ENCODE measurements at places on chromosomes 1 and 21. TPM values are rescaled to one million over a fixed set of nuclear protein-coding genes. Genes with fewer than 3 reads are reported as not detected.
A peak's percentile ranks its signal among the peaks of the same experiment; 100 is the strongest.

GJB3 gene
- 0.33 TPM for total RNA-seq

CAPN8 gene
- 0.08 TPM for total RNA-seq

DNA sequence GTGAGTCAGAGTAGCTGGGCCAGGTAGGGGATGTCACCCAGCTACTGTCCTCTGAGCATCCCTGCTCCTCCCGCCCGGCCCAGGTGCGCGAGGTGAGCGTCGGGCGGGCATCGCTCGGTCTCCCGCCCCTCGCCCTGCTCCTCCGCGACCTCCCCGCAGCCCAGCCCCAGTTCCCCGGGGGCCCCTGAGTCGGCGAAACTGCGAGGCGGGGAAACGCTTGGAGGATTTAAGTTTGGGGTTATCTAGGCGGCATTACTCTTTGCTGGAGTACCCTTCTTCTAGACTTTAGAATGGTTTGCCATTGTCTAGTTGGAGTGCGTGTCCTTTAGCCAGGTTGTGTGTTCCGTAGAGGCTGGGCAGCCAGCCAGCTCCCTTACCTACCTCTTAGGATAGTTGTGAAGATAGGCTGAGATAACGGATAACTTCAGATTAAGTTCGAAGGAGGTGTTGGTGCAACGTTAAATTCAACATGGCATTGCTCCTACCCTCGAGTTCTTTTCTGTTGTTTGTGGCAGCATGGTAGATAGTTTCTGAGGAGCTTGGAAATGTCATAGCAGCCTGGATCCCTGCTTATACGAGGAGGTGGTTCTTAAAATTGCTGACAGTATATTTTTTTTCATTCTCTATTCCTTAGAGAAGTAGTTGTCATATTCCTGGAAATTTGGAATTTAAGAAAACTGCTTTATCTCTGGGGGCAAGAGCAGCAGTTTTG, 697 bp downstream of the AGO3 start:
- DNase-seq, result peak; percentile 41
- peak overlapping the region; percentile 93 for H3K27ac ChIP-seq
- peaks cover 40% of the 10 kb centered on the region for H3K4me1 ChIP-seq

GRCh38 chr1:69271587-69272125, 296.1 kb upstream of the LRRC7 start:
- no peaks in the 10 kb centered on the region for H3K27me3 ChIP-seq
- DNase-seq, result no peak
- no peak overlapping the region for H3K27ac ChIP-seq
- no peak overlapping the region for H3K4me3 ChIP-seq

ACTN2 gene
- total RNA-seq, result 0.19 TPM

- no peaks in the 10 kb centered on the region for H3K4me1 ChIP-seq
- no peak overlapping the region for H3K27ac ChIP-seq
Observed at GRCh38 chr21:35829067-35829466, 231.3 kb downstream of the SETD4 start.

ST3GAL3 gene
- total RNA-seq, result 11.4 TPM

TCEA3 gene
- 29.6 TPM for total RNA-seq

CDC14A gene
- total RNA-seq, result 3.6 TPM

- no peaks in the 10 kb centered on the region for H3K27me3 ChIP-seq
- no peaks in the 10 kb centered on the region for H3K4me1 ChIP-seq
- no peak overlapping the region for H3K4me3 ChIP-seq
Observed at GRCh38 chr1:160685266-160685665, 26.4 kb downstream of the CD48 start.

DNA sequence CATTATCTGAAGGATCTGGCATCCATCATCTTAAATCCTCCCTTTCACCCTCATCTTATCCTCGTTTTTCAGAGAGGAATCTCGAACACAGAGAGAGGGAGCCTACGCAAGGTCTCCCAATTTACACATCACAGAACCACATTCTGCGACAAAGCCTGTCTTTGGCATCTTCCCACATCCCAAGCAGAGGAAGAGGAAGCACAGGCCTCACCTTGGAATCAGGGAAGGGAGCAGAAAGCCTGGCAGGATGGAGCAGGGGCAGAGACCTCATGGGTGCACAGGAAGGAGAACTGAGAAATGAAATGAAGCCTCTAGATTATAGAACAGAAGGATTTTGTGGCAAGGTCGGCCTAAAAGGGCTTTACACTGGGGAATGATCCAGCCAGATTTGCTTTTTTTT, 5.8 kb downstream of the ABCB10 start:
- DNase-seq, result no peak
- no peaks in the 10 kb centered on the region for H3K27me3 ChIP-seq
- no peak overlapping the region for H3K27ac ChIP-seq
- H3K36me3 ChIP-seq, result peaks cover 4% of the 10 kb centered on the region
- no peak overlapping the region for H3K4me3 ChIP-seq

DNA sequence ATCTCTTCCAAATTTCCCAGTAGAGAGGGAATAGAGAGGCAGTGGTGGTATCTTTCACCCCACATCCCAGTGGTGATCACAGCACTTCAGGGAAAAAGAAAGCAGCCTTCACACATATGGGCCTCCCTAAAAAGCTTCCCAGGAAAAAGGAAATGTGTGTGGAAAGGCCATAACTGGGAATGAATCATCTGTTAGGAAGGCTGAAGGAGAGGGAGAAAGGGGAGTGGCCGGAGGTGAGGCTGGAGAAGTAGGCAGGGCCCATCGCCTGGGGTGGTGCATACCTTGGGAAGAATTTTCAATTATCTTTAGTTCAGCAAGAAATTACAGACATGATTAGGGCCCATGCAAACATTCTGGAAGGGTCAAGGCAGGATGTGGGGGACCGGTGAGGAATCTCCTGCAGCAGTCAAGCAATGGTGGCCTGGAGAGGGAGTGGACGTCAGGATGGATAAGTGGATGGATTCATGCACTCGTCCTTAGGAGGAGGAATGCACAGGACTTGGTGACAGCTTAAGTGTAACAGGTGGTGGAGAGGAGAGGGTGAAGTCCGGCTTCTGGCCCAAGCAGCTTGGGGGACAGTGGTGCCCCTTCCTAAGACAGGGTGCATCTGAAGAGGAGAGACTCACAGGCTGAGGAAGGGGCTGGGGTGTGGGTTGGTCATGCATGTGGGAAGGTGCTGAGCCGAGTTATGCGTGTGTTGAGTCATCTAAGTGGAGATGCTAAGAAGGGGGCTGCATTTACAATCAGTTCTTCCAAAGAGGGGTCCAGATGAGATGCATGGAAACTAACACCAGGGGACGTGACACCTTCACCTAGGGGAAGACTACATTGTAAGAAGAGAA, 17.9 kb downstream of the HIVEP3 start:
- no peak overlapping the region for H3K4me3 ChIP-seq
- H3K27ac ChIP-seq, result no peak overlapping the region
- DNase-seq, result no peak
- H3K4me1 ChIP-seq, result no peaks in the 10 kb centered on the region

DNA sequence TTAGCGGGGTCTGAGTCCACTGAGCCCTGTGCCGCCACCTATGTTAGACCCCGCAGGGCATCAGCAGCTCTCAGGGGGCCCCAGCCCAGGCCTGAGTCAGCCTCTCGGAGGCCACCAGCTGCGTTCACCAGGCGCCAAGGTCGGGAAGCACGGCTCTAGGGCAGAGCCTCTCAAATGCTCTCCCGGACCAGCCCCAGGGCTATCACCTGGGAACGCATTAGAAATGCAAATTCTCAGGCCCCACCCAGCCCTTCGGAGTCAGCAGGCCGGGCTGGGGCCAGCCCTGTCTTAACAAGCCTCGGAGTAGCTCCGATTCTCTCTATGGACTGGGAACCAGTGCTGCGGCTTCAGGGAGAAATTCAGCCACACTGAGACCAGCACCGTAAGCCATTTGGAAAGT, 37.2 kb upstream of the TSPEAR start:
- no peaks in the 10 kb centered on the region for H3K4me1 ChIP-seq
- no peak for DNase-seq
- no peak overlapping the region for H3K27ac ChIP-seq
- no peaks in the 10 kb centered on the region for H3K27me3 ChIP-seq
- H3K4me3 ChIP-seq, result no peak overlapping the region

- peaks cover 4% of the 10 kb centered on the region for H3K4me1 ChIP-seq
- DNase-seq, result peak; percentile 69
- peak within 1 kb of the TSS; percentile 4 for H3K27ac ChIP-seq
- peak within 1 kb of the TSS; percentile 80 for H3K4me3 ChIP-seq
- H3K27me3 ChIP-seq, result no peaks in the 10 kb centered on the region
Observed at GRCh38 chr21:45074048-45074817, at the start of gene ADARB1. Gene ADARB1, plus strand, starts transcription at chr21:45074580. Its CDS starts 97,077 bp downstream, at chr21:45171657.

DNA sequence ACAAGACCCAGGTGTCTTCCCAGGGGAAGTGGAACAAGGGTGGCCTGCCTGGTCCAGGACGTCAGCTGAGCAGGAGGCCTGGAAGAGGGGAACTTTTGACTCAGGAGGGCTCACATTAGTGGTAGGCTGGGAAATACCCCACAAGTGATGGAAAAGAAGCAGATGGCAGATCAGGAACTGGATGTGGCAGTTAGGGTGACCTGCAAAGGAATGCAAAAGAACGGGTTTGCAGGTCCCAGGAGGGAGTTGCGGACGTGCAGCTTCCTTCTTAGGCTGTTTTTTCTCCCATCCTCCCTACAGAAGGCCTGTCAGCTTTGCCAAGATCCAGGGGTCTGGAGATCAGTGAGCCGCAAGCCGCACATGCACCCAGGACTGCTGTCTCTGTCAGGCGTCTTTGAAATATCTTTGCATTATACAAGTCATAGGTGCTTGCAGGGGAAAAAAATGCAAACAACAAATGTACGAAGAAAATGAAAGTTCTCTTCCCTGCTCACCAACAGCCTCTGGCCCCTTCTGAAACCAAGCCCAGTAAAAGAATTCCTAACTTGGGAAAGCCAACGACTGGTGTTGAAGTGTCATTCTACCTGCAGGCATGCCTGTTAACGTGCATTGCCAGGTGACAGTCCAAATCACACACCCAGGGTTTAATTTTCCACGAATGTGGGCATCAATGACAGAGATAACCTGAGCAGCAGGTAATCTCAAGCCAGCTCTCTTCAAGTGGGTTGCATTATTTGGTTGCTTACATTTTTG, 34.4 kb downstream of the NENF start:
- no peak overlapping the region for H3K27ac ChIP-seq
- H3K4me3 ChIP-seq, result no peak overlapping the region
- no peaks in the 10 kb centered on the region for H3K36me3 ChIP-seq
- H3K27me3 ChIP-seq, result no peaks in the 10 kb centered on the region
- DNase-seq, result no peak
- no peaks in the 10 kb centered on the region for H3K4me1 ChIP-seq

- H3K4me3 ChIP-seq, result no peak overlapping the region
- H3K4me1 ChIP-seq, result no peaks in the 10 kb centered on the region
- DNase-seq, result no peak
- no peaks in the 10 kb centered on the region for H3K36me3 ChIP-seq
Observed at GRCh38 chr1:185585770-185586169, 148.4 kb upstream of the HMCN1 start.

SRSF10 gene
- 58.8 TPM for total RNA-seq

- H3K4me1 ChIP-seq, result no peaks in the 10 kb centered on the region
- DNase-seq, result no peak
- H3K4me3 ChIP-seq, result no peak overlapping the region
- H3K36me3 ChIP-seq, result no peaks in the 10 kb centered on the region
- H3K27ac ChIP-seq, result peak overlapping the region; percentile 51
Observed at GRCh38 chr1:117695796-117696490, 90.1 kb downstream of the TENT5C start.

- peaks cover 3% of the 10 kb centered on the region for H3K36me3 ChIP-seq
- no peaks in the 10 kb centered on the region for H3K27me3 ChIP-seq
- H3K4me1 ChIP-seq, result peaks cover 6% of the 10 kb centered on the region
- no peak overlapping the region for H3K4me3 ChIP-seq
- no peak overlapping the region for H3K27ac ChIP-seq
Observed at GRCh38 chr1:32767156-32767555, 50.0 kb downstream of the YARS1 start.

DNA sequence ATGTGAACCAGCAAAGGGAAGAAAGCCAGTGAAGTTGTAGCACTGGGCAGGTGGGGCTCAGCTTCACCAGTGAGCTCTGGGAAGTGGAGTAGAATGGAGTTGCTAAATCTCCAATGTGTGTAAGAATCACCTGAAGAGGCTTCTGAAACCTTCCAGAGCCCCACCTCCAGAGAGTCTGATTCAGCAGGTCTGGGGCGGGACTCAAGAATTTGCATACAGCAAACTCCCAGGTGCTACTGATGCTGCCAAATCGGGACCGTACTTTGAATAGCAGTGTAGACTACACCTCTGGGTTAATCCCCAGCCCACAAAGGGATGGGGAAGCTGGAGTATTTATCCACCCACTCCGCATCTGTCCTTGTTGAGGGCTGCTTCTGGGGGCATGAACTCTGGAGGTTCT, 154.3 kb downstream of the IGSF21 start:
- no peaks in the 10 kb centered on the region for H3K36me3 ChIP-seq
- no peak overlapping the region for H3K4me3 ChIP-seq
- no peaks in the 10 kb centered on the region for H3K27me3 ChIP-seq
- no peak for DNase-seq

- no peaks in the 10 kb centered on the region for H3K27me3 ChIP-seq
- DNase-seq, result no peak
- no peaks in the 10 kb centered on the region for H3K4me1 ChIP-seq
- no peak overlapping the region for H3K4me3 ChIP-seq
- no peak overlapping the region for H3K27ac ChIP-seq
- no peaks in the 10 kb centered on the region for H3K36me3 ChIP-seq
Observed at GRCh38 chr1:160548960-160549664, 26.1 kb upstream of the SLAMF6 start.

GRCh38 chr1:109712321-109712864, 342 bp downstream of the GSTM5 start:
- H3K4me1 ChIP-seq, result no peaks in the 10 kb centered on the region
- H3K36me3 ChIP-seq, result no peaks in the 10 kb centered on the region
- H3K27me3 ChIP-seq, result no peaks in the 10 kb centered on the region
- no peak for DNase-seq
- no peak overlapping the region for H3K27ac ChIP-seq

- no peaks in the 10 kb centered on the region for H3K4me1 ChIP-seq
- no peak for DNase-seq
- no peaks in the 10 kb centered on the region for H3K27me3 ChIP-seq
- no peak overlapping the region for H3K4me3 ChIP-seq
- no peaks in the 10 kb centered on the region for H3K36me3 ChIP-seq
Observed at GRCh38 chr1:70719154-70719553, 308.1 kb downstream of the CTH start.

SDC3 gene
- total RNA-seq, result 14.0 TPM

GRCh38 chr1:160877221-160877620, 7.8 kb downstream of the ITLN1 start:
- H3K4me3 ChIP-seq, result no peak overlapping the region
- H3K27me3 ChIP-seq, result peaks cover 2% of the 10 kb centered on the region
- H3K36me3 ChIP-seq, result no peaks in the 10 kb centered on the region
- H3K4me1 ChIP-seq, result no peaks in the 10 kb centered on the region
- DNase-seq, result no peak

DNA sequence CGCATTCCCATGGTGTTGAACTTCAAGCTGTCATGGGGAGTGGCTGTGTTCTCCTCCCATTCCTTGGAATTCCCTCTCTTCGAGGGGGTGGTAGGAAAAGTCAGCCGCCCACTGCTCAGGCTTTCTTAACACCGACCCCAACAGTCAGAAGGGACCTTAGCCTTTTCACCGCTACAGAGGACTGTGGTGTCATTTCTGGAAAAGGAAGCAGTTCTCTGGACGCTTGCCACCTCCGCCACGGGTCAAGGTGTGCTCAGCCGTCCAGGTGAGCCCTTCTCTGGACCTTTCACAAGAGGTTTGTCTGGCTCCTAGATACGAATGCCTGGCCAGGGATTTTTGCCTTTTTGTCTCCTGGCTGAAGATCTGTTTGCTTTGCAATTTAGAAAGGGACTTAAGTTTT, 31.8 kb downstream of the CLIC6 start:
- H3K36me3 ChIP-seq, result no peaks in the 10 kb centered on the region
- no peaks in the 10 kb centered on the region for H3K4me1 ChIP-seq
- H3K4me3 ChIP-seq, result no peak overlapping the region
- H3K27me3 ChIP-seq, result no peaks in the 10 kb centered on the region
- H3K27ac ChIP-seq, result no peak overlapping the region
- DNase-seq, result no peak
